NCI-H1417 (cell line): ENCODE measurements at places on chromosomes 13 and 19.

DNA sequence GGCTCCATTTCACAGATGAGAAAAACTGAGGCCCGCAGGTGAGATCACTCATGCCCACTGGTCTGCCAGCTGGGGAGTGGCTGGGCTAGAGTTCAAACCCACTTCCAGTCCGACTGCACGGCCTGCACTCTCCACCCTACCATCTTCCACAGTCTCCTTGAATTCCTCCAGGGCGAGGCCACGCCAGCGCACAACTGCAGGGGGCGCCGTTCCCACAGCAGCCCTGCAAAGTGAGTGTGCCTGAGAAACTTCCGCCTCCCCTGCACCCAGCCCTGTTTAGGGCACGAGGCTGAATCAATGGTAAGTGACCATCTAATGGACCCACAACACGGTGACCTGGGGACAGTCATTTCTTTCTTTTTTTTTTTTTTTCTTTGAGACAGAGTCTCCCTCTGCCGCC, 829 bp upstream of the ATCAY start:
- DNase-seq, result no peak

- no peak for DNase-seq
These were observed 1.1 kb downstream of the ATG4D start for GRCh38 chr19:10544753-10545251.

GRCh38 chr19:2013683-2013961, 1.9 kb downstream of the BTBD2 start:
- DNase-seq, result peak; percentile 10

DNA sequence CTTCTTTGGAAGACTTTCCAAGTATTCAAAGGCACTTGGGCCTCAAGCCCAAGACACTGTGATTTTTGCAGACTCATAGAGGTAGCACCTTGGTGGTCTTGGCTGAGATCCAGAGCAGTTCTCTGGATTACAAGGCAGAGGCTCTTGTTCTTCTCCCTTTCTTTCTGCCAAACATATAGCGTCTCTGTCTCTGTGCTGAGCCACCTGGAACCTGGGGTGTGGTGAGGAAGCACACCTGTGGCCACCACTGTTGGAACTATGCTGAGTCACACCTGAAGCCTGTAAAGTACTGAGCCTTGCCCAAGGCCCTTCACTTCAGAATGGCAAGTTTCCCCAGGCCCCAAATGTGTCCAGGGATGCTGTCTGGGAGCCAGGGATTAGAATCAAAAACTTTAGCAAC, 127.5 kb downstream of the FREM2 start:
- DNase-seq, result no peak

DNA sequence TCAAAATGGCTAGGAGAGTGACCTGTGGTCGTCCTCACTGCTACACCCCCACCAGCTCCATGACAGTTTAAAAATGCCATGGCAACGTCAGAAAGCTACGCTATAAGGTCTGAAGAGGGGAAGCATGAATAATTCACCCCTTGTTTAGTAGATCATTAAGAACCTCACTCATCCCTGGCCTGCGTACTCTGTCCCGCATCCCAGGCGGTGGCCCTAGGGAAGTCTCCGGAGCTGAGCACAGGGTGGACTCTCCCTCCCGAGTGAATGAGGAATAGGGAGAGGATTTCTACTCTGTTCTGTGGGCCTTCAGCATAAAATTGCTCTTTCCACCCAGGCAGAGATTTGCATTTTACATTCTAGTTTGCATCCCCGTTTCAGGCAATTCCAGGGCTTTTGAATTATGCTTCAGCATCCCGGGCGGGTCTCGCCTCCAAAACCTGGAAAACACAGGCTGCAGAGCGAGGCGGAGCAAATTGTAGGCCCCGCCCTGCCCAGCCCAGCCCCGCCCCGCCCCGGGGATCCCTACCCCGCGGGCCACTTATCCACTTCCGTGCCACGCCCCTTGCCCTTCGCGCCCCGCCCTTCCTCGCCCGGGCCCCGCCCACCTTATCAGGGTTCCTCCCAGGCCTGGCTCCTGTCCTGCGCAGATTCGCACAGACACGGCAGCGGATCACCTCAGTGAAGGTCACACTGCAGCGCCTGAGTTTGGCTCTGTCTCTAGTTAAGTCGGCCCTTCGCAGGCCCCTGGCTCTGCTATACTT, 7.5 kb upstream of the ZNF525 start:
- DNase-seq, result no peak

GRCh38 chr13:97233499-97233898, 11.4 kb downstream of the MBNL2 start:
- DNase-seq, result no peak

- DNase-seq, result no peak
These were observed 117.3 kb downstream of the SOX1 start for GRCh38 chr13:112184261-112184660.

DNA sequence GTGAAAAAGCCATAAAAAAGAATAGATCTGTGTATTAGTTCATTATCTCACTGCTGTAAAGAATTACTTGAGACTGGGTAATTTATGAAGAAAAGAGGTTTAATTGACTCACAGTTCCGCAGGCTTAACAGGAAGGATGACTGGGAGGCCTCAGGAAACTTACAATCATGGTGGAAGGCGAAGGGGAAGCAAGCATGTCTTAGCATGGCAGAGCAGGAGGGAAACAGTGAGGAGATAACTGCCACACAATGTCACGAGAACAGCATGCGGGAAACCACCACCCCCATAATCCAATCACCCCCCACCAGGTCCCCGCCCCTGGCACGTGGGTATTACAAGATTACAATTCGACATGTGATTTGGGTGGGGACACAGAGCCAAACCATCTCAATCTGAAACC, 39.1 kb upstream of the EEF1AKMT1 start:
- no peak for DNase-seq

- DNase-seq, result no peak
These were observed 77.7 kb upstream of the VSTM2B start for GRCh38 chr19:29448046-29448445.

GRCh38 chr13:33310245-33311038, 24.9 kb upstream of the STARD13 start:
- DNase-seq, result peak; percentile 61

GRCh38 chr19:41998246-41999020, 4.4 kb upstream of the ATP1A3 start:
- DNase-seq, result peak; percentile 62

DNA sequence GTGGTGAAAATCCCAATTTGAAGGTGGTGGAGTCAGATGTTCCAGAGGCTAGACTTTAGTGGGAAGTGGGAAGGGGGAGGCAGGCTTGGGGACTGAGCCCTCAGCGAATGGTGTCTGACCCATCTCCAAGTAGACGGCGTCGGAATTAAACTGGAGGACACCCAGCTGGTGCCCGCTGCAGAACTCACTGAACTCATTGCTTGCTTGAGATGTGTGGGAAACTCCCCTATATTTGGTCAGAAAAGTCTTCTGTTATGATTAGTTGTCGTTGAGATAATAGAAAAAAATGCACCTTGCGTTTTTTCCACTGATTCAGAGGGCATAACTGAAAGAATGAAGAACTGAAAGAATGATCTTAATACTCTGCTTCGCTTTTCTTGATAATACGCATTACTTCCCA, 871 bp upstream of the ZNF583 start:
- no peak for DNase-seq

- peak; percentile 47 for DNase-seq
These were observed 80.1 kb downstream of the ZNF486 start for GRCh38 chr19:20247016-20247683.

GRCh38 chr13:28575200-28575599, 80.3 kb upstream of the FLT1 start:
- no peak for DNase-seq

DNA sequence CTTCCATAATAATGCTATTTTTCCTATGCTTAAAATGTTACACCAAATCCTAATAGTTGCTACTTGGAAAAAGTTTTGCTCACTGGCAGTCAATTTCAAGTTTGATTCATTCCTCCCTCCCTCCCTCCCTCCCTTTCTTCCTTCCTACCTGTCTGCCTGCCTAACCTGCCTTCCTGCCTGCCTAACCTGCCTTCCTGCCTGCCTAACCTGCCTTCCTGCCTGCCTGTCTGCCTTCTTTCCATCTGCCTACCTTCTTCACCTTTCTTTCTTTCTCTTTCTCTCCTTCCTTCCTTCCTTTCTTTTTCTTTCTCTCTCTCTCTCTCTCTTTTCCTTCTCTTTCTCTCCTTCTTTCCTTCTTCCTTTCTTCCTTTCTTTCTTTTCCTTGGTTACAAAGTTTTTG, 418.7 kb downstream of the PCDH9 start:
- no peak for DNase-seq

GRCh38 chr19:31223740-31224534, 125.3 kb downstream of the TSHZ3 start:
- DNase-seq, result no peak

DNA sequence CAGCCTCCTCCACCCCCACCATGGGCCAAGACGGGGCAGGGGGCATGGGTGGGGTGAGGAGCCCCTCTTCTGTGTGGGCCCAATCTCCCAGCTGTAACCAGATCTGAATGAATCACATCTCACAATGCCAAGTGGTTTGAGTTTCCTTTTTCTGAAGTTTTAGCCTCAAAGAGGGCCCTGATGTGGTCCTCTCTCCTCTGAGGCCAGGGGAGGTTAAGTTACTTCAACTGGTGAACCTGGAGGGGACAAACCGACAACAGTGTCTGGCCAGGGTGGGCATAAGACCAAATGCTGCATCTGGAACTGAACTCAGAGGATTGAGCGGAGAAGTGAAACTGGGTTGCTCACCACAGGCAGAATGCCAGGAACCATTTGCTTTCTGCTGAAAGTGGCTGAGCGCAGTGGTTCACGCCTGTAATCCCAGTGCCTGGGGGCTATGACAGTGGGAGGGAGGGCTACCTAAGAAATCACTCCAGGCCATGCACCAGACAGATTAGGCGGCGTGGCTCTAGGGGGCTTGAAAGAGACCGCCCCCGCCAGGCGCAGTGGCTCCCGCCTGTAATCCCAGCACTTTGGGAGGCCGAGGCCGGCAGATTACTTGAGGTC, 15.4 kb upstream of the IRGC start:
- no peak for DNase-seq
